ENCODE measurements at places on chromosomes 2 and 18.

GRCh38 chr18:62784966-62785413 lies 69.6 kb downstream of the PHLPP1 start:
- DNase-seq, result peak; percentile 24

DNA sequence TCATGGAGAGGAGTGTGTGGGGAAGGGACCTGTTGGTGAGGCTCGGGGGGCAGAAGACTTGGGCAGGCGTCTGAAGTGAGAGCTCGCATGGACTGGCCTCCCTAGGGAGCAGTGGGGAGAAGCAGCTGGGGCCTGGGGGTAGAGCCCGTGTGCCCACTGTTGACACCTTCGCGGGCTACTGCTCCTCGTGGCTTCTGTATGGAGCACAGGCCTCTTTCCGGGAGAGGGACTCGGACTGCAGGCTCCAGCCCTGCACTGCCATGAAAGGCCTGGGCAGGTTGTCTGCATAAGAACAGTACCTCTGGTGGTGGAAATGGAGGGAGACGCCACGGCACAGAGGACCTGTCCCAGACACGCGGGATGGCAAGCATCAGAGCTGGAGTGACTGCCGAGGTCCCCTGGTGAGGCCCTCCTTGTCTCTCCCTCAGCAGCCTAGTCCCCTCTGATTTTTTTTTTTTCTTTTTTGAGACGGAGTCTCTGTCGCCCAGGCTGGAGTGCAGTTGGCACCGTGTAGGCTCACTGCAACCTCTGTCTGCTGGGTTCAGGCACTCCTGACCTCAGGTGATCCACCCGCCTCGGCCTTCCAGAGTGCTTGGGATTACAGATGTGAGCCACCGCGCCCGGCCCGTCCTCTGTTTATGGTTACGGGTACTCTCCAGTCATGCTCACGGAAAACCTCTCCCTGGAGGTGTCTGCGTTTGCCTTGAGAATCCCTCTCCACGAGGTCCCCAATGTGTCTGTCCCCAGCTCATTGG lies 44.7 kb upstream of the PTMA start:
- DNase-seq, result no peak

GRCh38 chr2:241237047-241237446 lies 48.6 kb downstream of the ANO7 start:
- DNase-seq, result no peak

DNA sequence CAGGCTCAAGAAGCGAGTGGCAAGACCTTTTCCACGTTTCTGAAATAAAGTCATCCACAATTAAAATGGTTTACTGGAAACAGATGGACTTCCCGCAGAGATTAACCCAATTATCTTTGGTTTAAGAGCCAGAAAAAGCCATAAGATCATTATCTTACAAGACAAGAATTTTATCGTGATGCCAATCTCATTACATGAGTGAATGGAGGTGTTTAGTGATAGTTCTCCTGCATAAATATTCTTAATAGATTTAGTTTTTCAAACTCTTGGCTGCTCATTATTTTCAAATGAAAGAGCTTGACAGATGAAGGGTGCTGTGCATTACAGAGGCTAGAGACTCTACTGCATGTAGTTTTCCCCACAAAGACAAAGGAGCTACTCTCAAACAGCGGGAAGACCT lies 1028.4 kb upstream of the PIK3C3 start:
- DNase-seq, result no peak

GRCh38 chr2:228594012-228594411 lies 412.5 kb upstream of the SPHKAP start:
- no peak for DNase-seq

DNA sequence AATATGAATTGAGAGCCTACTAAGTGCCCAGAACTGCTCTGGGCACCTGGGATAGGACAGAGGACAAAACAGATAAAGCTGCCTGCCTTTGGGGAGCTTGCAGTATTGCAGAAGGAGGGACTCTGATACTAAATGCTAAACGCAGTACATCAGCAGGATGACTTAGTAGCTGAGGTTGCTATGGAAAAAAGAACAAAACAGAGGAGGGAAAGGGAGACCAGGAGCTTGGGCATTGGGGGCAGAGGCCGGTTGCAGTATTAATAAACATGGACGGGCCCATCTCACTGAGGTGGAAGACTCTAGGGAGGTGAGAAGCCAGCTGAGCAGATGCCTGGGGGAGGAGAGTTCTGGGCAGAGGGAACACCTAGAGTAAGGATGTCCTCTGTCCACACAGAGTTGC lies 66.1 kb upstream of the SP3 start:
- peak; percentile 38 for DNase-seq

- no peak for DNase-seq
Measured at GRCh38 chr18:53153281-53153680, 813.3 kb downstream of the DCC start.

DNA sequence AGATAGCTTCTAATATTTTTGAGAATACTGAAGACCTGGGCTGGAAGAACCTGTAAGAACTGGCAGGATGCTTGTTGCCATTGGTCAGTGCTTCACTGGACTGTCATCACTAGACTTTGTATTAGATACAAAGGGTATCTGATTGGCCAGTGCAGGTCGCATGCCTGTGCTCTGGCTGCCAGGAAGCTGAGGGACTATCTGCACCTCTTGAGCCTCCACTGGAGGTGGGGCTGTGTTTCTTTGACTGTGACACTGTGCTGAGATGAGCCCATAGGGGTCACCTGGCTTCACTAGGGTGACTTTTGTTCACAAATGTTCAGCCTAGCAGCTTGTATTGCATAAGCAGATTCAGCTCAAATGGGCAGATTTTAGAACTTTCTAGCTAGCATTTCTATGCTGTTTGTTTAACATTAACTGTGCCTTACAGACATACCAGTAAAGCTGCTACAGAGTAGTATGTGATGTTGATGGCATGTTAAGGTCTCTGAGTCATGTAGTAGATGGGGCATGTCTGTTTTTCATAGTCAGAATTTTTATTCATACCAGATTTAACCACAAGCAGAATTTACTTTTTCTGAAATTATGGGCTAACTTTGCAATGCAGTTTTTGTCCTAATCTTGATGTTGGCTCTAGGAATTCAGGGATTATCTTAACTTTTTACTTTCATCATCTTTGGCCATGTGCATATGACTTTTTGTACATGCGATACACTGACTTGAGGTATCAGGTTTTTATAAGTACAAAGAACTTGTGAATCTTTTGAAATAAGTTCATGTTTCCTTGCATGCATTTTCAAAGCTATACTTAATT lies 56.1 kb downstream of the RHBDD1 start:
- peak; percentile 26 for DNase-seq

GRCh38 chr2:111685342-111685741 lies 198.7 kb downstream of the ANAPC1 start:
- no peak for DNase-seq

DNA sequence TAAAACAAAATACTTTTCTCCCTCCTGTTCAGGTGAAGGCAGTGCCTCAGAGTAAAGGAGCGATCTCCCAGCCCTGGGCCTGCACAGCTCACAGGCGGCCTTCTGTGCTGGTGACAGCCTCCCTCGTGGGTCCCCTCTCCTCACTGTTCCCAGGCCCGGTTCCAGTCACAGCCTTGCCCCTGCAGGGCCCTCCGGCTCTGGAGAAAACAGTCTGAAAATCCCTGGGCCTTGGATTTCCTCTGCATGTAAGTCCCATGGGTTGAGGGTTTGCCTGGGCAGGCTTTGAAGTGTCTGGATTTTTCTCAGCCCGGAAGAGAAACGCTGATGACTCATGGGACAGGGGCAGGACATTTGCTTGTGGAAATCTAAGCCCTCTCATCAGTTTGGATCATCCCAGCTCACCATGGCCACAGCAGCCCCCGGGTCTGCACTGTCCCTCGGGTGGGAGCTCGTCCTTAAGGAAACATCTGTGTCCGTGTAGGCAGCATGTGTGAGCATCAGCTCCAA lies 186.1 kb upstream of the RAB12 start:
- peak; percentile 19 for DNase-seq

DNA sequence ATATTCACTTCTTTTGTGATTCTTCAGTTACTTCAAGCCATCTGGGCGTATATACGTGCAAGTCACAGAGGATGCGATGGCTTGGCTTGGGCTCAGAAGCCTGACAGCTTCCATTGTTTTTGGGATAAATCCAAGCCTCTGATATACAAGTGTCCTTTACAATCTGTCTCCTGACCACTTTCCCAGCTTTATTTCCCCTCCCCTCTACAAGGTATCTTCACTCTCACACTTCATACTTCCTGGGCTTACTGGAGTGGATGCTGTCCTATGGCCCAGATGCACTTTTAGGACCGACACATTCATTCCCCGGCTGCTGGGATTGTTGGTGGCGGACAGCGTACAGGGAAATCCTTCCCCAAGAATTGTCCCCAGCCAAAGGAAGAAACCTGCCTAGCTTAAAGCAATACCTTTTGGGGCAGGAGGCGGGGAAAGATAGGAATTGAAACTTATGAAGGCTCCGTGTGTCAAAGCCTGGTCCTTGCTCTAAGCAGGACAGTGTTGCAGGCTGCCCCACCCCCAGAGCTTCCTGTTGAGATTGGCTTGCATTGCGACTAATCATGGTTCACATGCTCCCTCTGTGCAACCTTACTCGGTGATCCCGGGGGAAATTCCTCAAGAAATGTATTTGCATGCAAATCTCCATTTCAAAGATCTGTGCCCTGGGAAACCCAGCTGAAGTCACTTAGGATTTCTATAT lies 802.9 kb upstream of the ID2 start:
- no peak for DNase-seq

- DNase-seq, result peak; percentile 92
Measured at GRCh38 chr2:241609859-241610793, 26.8 kb downstream of the THAP4 start.

GRCh38 chr2:16738361-16739225 lies 73.0 kb upstream of the CYRIA start:
- no peak for DNase-seq

DNA sequence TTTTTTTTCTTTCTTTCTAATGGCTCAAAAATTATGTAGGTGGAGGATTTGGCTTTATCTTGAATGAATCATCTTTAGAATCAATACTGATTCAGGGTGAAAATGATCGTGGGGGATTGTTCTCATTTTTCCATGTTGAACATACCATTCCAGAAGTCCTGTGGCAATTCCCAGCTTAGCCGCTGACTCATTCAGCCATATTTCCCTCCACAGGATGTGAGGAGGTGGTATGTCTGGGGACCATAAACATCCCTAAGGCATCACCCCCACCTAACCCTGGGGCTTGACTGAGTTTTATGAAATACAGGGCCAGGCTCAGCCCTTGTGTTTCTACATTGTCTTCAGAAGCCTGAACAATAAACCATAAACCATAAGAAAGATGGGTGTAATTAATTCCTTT lies 92.7 kb upstream of the FN1 start:
- DNase-seq, result peak; percentile 72

DNA sequence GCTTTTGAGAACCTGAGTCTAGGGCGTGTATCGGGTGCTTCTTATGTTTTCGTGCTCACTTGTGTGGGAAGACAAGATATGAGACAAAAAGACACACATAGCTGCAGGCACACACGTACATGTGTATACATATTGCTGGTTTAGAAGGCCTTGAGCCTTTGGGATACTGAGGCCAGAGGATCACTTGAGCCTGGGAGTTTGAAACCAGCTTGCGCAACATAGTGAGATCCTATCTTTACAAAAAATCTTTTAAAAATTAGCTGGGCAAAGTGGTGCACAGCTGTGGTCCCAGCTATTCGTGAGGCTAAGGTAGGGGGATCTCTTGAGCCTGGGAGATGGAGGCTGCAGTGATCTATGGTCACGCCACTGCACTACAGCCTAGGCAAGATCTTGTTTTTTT lies 18.8 kb upstream of the NEDD4L start:
- DNase-seq, result no peak

DNA sequence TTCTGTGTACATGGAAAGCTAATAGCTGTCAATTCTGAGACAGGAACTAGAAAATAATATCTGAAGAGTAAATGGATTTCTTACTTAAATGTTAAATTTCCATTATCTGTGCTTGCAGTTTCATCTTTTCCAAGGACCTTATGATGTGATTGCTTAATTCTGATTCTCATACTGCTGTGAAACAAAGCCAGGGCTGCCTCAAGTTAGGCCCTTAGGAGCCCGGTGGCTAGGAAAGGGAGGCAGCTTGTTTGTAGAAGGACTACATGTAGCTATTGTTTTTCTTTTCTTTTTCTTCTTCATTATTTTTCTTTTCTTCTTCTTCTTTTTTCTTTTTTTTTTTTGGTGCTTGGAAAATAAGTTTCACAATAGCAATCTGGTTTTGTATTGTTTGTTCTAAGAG lies 50.5 kb downstream of the XRCC5 start:
- no peak for DNase-seq

DNA sequence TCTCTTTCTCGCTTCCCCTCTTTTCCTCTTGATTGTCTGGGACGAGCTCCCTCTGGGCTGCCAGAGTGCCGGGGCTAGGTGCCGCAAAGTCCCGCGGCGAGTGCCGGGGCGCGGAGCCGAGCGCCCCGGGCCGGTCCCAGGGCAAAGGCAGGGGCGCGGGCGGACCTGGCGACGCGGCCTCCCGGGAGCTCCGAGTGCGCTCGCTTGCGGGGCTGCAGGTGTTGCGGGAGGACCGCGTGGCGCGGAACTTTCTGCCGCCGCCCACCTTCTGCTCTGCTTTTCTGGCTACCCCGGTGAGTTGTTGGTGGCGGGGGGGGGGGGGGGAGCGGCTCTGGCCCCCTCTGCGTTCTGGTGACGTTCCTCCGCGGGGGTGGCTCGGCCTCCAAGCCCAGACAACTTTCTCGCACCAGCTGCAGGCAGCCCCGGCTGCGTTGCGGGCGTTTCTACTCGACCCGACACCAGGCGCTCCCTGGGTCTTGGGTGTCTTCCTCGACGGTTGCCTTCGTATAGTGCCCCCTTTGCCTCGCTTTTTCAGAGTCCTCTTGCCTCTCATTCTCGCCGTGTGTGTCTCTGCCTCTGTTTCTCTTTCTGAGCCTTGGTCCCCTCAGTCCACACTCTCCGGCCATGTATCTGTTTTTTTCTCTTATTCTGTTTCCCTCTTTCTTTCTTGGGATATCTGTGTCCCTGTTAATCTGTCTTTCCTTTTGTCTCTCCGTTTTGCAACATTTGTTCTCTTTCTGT lies 759 bp downstream of the GALNT13 start:
- no peak for DNase-seq

- no peak for DNase-seq
Measured at GRCh38 chr2:6231166-6231565, 539.0 kb downstream of the SOX11 start.

- peak; percentile 94 for DNase-seq
Measured at GRCh38 chr2:68832233-68832869, 38.8 kb downstream of the BMP10 start.

GRCh38 chr2:156088587-156088986 lies 243.9 kb downstream of the NR4A2 start:
- DNase-seq, result peak; percentile 7

GRCh38 chr18:63444580-63444979 lies 22.3 kb upstream of the VPS4B start:
- peak; percentile 46 for DNase-seq

DNA sequence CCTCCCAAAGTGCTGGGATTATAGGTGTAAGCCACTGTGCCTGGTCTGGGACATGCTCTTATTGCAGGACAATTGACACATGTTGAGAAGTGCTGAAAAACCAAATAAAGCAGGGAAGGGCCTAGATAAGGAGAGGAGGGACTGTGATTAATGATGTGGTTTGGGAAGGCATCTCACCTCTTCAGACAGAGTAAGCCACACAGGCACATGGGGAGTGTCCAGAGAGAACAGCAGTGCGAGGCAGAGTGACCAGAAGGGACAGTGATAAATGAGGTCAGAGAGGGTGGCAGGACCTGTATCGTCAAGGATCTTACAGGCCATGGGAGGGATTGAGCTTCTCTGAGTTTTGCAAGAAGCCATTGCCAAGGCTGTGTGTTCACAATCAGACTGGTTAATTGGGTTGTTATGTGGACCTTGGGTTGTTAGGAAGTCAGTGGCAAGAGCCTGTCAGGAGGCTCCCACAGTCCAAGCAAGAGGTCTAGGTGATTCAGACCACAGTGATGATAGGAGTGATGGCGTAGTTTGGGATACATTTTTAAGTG lies 58.5 kb downstream of the EIF5B start:
- no peak for DNase-seq
